Fibroblast of skin of right biceps (primary cell): ENCODE measurements at places on chromosomes 1 and 21.

GRCh38 chr21:38775733-38776132 lies 30.0 kb upstream of the ETS2 start:
- DNase-seq = no peak

- peak; percentile 64 for DNase-seq
These were observed 47.9 kb downstream of the PHACTR4 start for GRCh38 chr1:28417441-28417922.

GRCh38 chr1:109564194-109564878 lies 15.9 kb downstream of the GNAI3 start:
- DNase-seq = no peak

DNA sequence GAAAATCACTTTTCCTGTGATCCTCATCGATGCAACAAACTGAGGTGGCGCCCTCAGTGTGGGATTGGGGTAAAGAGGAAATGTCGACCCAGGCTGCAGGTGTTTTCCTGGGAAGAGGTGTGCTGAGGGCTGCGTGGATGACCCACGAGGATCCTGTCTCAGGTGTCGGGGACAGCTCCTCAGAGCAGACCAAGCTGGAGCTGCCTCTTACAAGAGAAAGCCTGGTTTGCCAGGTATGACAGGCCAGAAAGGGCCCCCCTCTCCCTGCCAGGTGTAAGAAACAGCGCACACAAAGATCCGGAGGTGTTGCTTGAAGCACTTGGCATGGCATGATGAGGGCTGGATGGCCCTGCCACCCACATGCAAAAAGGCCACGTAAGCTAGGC lies 12.6 kb downstream of the FHAD1 start:
- no peak for DNase-seq

- DNase-seq = peak; percentile 34
These were observed 6.6 kb downstream of the GOLT1A start for GRCh38 chr1:204207136-204207616.

DNA sequence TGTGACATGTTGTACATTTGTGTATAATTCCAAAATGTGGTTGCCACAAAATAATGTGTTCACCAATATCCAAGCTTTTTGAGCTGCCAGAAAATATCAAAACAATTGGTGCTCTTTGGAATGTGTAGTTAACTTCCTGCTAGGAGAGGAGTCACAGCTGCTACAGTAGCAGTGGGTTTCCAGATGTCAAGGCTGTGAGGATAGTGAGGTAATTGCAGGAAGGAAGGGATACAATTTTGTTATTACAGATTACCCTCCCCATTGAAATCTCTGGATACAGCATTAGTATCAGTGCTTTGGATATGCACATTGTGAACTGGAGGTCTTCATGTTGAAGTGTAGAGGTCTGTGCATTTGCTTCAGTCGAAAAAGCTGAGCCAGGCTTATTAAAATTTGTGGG lies 253.2 kb downstream of the PTPRC start:
- peak; percentile 44 for DNase-seq

- DNase-seq = peak; percentile 19
These were observed 415.3 kb upstream of the CAMK1G start for GRCh38 chr1:209168204-209168603.
